ENCODE measurements at places on chromosomes 4 and X.

GRCh38 chr4:16023776-16024408, 59.9 kb downstream of the PROM1 start:
- no peaks in the 10 kb centered on the region for H3K27me3 ChIP-seq
- peaks cover 8% of the 10 kb centered on the region for H3K4me1 ChIP-seq
- H3K4me3 ChIP-seq: no peak overlapping the region
- H3K36me3 ChIP-seq: peaks cover 13% of the 10 kb centered on the region

GRCh38 chr4:108878806-108879205, 116.0 kb upstream of the ETNPPL start:
- DNase-seq: no peak
- no peak overlapping the region for H3K27ac ChIP-seq
- no peak overlapping the region for H3K4me3 ChIP-seq
- no peaks in the 10 kb centered on the region for H3K36me3 ChIP-seq
- no peaks in the 10 kb centered on the region for H3K27me3 ChIP-seq

DNA sequence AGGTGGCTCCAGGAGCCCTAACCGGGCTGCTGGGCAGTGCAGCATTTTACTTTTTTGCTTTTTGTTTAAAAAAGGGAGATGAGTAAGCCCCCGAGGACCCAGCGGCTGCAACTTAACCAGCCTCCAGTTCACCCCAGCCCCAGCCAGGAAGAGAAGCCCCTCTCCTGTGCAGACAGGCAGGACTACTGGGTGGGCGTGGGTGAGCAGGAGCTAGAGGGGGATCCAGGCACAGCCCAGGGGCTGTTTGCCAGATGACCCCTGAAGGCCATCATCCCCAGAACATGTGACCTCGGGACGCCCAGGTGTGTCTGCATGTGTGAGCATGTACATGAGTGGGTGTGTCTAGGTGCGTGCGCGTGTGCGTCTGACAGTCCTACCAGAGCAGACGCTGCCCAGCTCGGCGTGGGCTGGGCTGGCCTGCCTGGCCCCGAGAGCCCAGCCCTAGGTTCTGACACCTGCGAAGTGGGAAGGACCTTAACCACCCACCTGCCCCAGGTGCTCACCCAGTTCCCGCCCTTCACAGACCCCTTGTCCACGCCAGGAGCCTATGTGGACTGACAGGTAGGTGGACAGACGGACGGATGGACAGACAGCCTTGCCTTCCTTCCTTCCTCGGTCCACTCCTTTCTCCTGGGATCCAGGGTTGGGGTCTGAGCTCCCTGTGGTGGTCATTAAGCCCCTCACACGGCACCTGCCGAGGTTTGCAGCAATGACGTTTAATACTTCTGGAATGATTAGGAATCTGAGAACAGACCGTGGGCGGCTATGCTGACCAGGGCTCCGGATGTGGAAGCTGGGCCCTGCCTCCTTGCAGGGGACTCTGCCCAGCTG, 7.8 kb upstream of the HAUS3 start:
- H3K4me3 ChIP-seq: no peak overlapping the region
- no peak for DNase-seq
- no peaks in the 10 kb centered on the region for H3K4me1 ChIP-seq
- peaks cover 1% of the 10 kb centered on the region for H3K36me3 ChIP-seq
- H3K27me3 ChIP-seq: no peaks in the 10 kb centered on the region

- H3K36me3 ChIP-seq: no peaks in the 10 kb centered on the region
- no peaks in the 10 kb centered on the region for H3K27me3 ChIP-seq
- no peak for DNase-seq
- no peaks in the 10 kb centered on the region for H3K4me1 ChIP-seq
- no peak overlapping the region for H3K4me3 ChIP-seq
Measured at GRCh38 chr4:148962539-148963290, 520.5 kb upstream of the NR3C2 start.

DNA sequence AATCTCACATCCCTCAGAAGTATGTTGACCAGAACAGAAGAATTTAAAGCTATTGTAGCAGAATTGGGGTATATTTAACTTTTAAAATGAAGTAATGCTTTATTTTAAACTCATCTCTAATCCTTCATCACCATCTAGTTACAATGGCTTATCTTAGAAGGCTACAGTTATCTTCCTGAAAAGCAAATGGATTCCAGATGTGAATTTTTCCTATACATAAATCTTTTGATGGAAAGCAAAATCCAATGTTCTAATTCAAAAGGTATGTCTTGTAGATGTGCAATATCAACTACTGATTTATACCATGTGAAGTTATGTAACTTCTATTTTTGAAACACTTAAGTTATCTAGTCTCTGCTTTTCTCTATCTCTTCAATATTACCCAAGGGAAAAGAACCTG, 47.6 kb downstream of the CCNG2 start:
- no peak overlapping the region for H3K27ac ChIP-seq
- H3K4me1 ChIP-seq: no peaks in the 10 kb centered on the region
- H3K36me3 ChIP-seq: no peaks in the 10 kb centered on the region
- no peak for DNase-seq
- H3K27me3 ChIP-seq: peaks cover 2% of the 10 kb centered on the region

DNA sequence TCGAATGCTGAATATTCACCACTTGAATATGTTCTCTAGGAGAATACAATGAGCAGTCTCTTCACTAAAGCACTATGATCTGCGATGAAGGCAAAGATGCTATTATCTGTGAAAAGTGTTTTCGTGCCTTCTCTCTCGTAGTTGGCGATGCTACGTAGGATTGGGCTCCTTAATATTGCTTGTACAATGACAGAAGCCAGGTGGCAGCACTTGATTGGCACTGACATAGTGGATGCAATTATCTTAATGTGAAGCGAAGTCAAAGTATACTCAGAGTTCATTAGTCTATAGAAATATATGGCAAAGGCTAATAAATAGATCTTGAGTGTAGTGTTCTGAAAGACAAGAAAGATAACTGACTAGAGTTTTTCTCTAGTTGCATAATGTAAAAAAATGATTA, 1135.7 kb upstream of the AGA start:
- DNase-seq: no peak
- no peaks in the 10 kb centered on the region for H3K27me3 ChIP-seq
- H3K27ac ChIP-seq: no peak overlapping the region
- no peak overlapping the region for H3K4me3 ChIP-seq
- no peaks in the 10 kb centered on the region for H3K36me3 ChIP-seq

- H3K27ac ChIP-seq: no peak overlapping the region
- DNase-seq: no peak
- H3K36me3 ChIP-seq: no peaks in the 10 kb centered on the region
- no peak overlapping the region for H3K4me3 ChIP-seq
Measured at GRCh38 chr4:171588764-171589163, 224.4 kb upstream of the GALNTL6 start.

DNA sequence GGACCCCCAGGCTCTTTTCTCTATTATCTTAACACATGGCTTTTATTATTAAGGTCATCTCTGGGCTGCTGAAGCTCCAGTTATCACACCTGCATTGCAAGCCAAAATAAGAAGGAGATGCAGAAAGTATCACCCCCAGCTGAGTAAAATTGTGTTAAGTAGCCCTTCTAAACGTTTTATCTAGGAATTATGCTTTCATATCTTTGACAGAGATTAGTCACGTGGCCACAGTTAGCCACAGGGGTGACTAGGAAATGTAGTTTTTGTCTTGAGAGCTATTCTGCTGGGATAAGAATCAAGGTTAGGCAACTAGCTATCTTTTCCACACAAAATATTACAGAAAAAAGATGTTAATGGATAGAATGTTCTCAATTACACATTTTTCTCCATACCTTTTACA, 102.1 kb downstream of the ANXA3 start:
- no peak for DNase-seq
- H3K27me3 ChIP-seq: no peaks in the 10 kb centered on the region
- H3K4me1 ChIP-seq: no peaks in the 10 kb centered on the region
- H3K36me3 ChIP-seq: no peaks in the 10 kb centered on the region
- no peak overlapping the region for H3K27ac ChIP-seq
- H3K4me3 ChIP-seq: no peak overlapping the region

DNA sequence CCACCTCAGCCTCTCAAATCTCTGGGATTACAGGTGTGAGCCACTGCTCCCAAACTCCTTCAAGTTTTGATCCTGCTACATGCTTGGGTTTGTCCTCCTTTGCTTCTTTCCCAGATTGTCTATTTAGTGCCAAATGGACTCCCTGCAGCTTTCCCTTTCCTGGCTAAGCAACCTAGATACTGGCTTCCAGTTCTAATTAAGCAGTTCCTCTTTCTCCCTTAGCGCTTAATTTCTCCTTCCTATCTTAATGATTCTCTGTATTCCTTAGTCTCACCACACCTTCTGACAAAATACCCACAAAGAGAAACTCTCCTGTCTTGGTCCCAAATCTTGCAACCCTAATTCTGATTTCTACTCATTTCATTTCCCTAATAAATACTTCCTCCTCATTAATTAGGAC, 7.8 kb downstream of the RXFP1 start:
- no peak overlapping the region for H3K4me3 ChIP-seq
- no peak for DNase-seq
- no peaks in the 10 kb centered on the region for H3K4me1 ChIP-seq
- no peaks in the 10 kb centered on the region for H3K36me3 ChIP-seq

- H3K4me1 ChIP-seq: peaks cover 2% of the 10 kb centered on the region
- no peaks in the 10 kb centered on the region for H3K36me3 ChIP-seq
- no peak for DNase-seq
- H3K27me3 ChIP-seq: peaks cover 10% of the 10 kb centered on the region
Measured at GRCh38 chr4:182928061-182928460, 10.9 kb upstream of the DCTD start.

DNA sequence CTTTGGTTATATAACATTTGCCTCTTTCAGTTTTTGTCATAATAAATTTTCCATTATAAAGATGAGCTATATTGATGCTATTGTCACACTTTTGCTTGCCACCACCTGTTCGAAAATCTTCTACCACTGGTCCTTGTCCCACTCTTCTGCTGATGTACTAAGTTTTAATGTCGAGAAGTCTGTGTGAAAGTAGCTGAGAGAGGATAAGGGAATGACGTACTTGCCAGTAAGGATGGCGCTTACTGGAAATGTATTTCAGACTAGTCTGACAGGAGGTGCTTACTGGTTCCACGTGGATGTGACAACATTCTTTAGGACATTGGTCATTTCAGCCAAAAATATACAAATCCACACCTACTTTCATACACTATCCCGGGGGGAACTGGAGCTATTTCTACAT, 132.7 kb upstream of the NR3C2 start:
- DNase-seq: no peak
- H3K4me3 ChIP-seq: no peak overlapping the region
- H3K36me3 ChIP-seq: no peaks in the 10 kb centered on the region
- no peaks in the 10 kb centered on the region for H3K27me3 ChIP-seq

- no peaks in the 10 kb centered on the region for H3K36me3 ChIP-seq
- H3K27me3 ChIP-seq: no peaks in the 10 kb centered on the region
- H3K4me3 ChIP-seq: no peak overlapping the region
- no peak for DNase-seq
Measured at GRCh38 chrX:111170017-111170416, 74.0 kb downstream of the PAK3 start.

GRCh38 chr4:5905714-5906113, 12.8 kb upstream of the CRMP1 start:
- no peak for DNase-seq
- H3K36me3 ChIP-seq: no peaks in the 10 kb centered on the region
- no peaks in the 10 kb centered on the region for H3K4me1 ChIP-seq
- no peak overlapping the region for H3K27ac ChIP-seq

GRCh38 chr4:152981842-152982241, 45.7 kb downstream of the FHDC1 start:
- no peak for DNase-seq
- H3K27me3 ChIP-seq: no peaks in the 10 kb centered on the region
- no peaks in the 10 kb centered on the region for H3K36me3 ChIP-seq

GRCh38 chr4:110878413-110878812, 255.5 kb upstream of the PITX2 start:
- no peak overlapping the region for H3K4me3 ChIP-seq
- H3K27ac ChIP-seq: no peak overlapping the region
- DNase-seq: no peak
- no peaks in the 10 kb centered on the region for H3K27me3 ChIP-seq

DNA sequence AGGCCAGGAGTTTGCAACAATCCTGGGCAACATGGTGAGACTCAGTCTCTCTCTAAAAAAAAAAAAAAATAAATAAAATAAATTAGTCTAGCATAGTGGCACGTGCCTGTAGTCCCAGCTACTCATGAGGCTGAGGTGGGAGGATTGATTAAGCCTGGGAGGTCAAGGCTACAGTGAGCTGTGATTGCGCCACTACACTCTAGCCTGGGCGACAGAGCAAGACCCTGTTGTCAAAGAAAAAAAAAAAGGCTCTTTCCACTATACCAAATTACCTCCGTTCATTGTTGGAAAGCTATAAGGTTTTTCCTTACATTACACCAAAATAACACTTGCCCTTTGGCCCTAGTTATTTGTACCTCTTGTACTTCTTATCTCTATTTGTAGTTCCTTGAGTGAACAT, 9.9 kb upstream of the PRSS48 start:
- peak overlapping the region; percentile 87 for H3K27ac ChIP-seq
- H3K4me3 ChIP-seq: no peak overlapping the region
- no peak for DNase-seq
- H3K36me3 ChIP-seq: peaks cover 8% of the 10 kb centered on the region

- peaks cover 32% of the 10 kb centered on the region for H3K4me1 ChIP-seq
- no peaks in the 10 kb centered on the region for H3K27me3 ChIP-seq
- H3K27ac ChIP-seq: no peak overlapping the region
- H3K4me3 ChIP-seq: peak overlapping the region; percentile 1
- DNase-seq: no peak
Measured at GRCh38 chr4:26325191-26325590, 4.4 kb downstream of the RBPJ start.

DNA sequence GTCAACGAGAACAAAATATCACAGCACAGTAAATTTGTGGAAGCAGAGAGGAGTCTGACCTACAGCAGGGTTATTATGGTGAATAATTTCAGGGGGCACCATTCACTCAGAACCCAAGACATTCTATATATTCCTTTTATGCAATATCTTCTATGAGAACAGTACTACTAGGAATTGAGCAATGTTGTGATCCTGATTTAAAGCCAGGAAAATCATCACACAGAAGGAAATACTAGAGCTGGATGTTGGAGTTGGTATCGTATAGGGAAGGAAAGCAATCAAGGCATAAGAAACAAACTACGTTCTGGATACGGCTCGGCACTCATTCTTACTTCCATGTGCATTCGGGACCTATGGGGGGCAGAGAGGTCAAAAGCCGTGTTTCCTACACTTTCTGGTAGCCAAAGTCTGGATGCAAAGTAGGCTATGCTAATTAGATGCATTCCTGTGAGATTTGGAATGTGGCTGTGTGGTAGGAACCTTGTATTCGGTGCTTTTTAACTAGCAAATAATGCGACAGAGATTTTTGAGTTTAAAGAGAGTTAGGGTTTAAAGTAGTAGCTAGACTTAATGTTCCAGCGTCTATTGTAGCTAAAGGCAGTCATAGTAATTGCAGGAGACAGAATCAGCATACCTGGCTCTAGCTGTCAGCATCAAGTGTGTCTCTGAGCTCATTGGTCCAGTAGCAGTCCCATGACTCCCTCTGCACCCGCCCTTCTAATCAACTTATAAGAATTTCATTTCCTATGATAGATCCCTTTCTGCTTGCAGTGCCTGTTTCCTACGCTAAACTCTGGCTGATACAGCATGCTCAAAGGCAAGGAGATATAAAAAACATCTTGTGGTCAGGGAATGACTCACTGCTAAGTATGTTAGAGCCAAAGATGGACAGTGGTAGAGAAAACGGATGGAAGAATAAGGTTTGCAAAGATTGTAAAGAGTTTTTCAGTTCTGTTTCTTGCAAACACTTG, 43.3 kb upstream of the PDGFC start:
- no peak overlapping the region for H3K4me3 ChIP-seq
- no peaks in the 10 kb centered on the region for H3K4me1 ChIP-seq
- no peaks in the 10 kb centered on the region for H3K27me3 ChIP-seq
- H3K36me3 ChIP-seq: no peaks in the 10 kb centered on the region

Measured in progenitor cell of endocrine pancreas (in vitro differentiated cells).